ENCODE measurements at places on chromosomes 3 and 15.

DNA sequence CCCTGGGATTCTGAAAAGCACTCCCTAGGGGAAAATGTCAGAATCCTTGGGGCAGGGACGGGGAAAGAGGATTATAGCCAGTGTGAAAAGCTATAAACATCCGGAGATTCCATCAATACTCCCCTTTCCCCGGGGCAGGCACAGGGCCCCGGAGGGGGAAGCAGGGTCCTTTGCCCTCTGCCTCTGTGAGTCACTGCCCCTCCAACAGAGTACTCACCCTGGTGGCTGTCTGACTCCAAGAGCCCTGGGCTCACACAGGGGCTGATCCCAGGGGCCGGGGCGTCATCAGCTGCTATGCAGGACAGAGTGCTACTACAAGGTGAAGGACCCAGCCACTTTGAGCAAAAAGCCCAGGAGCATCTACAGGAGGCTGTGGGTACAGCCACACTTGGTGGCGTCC is 133.0 kb upstream of the PRR20G start:
- DNase-seq: no peak

DNA sequence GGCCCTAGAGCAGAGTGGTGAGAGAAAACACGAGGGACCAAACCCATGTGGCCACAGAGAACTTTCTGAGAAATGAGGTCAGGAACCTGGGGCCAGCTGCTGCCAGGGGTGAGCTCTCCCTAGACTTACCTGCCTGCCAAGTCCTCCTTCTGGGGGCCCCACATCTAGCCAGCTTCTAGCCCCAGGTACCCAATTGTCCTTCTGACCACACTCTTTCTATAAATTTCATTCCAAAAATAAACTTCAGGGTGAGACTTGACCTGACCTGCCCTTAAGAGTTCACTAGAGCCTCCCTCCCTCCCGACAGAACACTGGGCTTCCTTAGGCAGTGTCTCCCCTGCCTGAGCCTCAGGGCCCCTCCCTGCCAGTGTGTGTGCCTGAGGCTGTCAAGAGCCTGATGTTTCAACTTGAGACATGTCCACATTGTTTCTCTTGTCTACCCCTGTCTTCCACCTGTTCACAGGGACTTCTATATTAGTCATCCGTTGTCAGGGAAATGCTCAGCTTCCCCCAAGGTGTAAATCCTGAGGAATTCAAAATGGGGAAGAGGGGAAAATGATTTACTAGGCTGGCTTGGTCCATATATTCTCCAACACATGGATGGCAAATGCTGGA is 312.8 kb upstream of the TLE3 start:
- DNase-seq: no peak

DNA sequence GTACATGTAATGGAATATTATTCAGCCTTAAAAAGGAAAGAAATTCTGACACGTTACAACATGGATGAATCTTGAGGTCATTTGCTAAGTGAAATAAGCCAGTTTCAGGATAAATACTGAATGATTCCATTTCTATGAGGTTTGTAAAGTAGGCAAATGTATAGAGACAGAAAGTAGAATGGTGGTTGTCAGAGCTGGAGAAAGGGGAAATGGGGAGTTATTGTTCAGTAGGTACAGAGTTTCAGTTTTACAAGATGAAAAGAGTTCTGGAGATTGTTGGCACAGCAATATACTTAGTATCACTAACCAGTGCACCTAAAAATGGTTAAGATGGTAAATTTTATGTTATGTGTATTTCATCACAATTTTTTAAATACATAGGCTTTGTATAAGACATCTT is 60.6 kb downstream of the USP8 start:
- no peak for DNase-seq

DNA sequence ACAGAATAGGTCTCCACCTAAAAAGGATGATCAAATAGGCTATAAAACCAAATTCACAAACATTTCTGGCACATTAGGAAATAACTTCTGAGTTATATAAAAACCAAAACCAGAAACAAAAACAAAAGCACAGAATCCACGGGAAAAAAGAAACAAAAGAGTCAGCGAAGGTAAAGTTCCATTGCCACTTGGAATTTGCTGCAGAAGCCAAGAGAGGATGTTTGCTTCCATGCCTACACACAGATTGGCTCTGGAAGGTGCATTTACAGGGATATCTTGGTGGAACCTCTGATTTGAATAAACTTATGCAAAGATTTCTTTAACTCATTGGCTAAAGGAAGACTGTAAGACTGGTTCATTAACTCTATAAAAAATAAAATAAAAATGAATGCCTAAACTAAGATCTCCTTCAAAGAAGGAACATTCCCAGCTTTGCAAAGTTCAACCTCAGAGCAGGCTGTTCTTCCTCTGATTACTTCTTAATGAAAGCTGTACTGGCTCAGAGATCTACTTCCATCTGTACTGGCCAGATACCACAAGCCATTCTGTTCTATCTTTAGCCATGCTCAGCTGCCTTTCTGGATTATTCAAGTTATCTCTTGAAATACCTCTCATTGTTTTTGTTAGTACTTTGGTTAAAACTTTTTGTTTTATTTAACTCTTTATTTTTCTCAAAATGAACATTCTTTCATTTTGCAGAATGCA is 537.5 kb upstream of the CCDC54 start:
- no peak for DNase-seq

DNA sequence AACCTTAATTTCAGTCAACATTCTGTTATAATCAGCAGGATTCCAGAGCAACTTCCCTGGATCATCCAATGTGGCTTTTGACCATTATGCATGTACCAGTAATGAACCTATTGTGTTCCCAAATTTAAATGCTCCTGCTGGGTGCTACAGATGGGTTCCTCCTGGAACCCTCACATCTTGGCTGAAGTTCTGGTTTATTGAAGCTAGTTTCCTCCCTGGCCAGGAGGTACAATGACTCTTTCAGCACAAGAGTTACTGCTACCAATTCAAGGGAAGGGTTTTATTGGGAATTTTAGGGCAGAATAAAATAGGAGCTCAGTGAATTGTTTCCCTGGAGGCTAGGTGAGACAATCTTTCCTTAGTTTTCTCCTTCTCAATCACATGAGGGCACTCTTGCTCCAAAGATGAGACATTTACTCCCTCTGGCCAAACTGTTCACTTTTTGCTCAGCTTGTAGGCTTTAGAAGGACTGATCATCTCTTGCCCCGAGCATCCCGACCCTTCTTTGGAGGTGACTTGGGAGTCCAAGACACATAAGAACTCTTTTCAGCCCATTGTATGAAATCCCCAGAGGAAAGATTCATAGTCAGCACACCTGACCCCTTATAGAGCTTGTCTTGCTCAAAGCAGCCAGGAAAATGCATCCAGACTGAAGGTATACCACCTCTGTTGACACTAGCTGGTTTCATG is 8.8 kb upstream of the NPHP3 start:
- peak; percentile 16 for DNase-seq

DNA sequence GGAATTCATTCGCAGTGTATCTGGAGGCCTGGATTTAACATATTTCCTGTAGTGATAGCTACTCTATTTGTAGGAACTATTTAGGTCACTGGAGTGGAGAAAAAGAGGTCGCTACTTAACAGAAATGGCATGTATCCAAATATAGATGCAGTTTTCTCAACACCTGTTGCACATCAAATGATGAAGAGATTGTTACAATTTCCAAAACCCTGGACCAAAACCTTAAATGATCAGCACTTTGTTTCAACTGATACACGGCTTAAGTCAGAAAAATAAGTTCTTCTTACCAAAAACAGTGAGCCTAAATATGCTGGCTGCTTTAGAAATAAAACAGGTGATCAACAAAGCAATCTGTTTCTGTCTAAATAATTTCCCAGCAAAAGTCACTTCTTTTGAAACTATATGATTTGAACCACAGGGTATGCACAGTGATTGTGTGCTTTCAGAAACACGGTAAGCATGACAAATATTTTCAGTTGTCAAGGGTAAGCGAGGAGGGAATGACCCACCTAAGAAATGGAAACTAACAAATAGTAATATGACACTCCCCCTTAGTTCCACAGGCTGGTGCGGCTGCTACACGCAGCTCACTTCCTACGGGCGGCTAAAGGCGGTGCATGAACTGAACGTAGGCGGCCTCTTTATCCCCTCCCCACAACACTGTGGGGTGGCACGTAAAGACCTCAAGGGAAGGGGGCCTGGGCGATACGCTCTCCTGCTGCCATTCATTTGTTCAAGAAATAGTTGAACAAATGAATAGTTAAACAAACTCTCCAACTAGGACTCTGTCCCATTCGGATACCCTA is 1.1 kb downstream of the EHD4 start:
- DNase-seq: no peak

DNA sequence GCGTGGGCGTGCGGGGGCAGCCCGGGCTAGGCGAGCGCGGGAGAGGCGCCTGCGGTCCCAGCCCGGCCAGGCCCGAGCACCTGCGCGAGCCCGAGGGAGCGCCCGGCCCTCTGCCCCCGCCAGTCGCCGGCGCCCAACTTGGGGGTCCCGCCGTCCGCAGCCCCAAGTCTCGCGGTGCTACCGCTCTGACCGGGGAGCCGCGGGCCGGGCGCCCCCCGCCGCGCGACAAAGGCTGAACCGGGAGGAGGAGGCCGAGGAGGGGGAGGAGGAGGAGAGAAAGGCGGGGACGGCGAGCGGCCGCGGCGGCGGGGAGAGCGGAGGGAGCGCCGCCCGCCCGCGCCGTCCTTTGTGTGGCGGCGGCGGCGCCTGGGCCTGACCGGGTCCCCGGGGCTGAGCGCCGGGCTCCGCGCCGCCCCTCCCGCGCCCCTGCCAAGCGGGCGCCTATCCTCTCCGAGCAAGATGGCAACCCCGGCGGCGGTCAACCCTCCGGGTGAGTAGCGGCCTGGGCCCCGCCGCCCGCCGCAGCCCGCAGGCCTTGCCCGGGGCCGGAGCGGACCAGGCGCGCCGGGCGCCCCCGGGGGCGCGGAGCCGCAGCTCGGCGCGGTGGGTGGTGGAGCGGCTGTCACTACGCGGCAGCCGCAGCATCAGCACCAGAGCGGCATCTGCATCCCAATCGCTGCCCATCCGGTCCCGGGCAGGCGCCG is at the start of gene ARNT2:
Gene ARNT2, plus strand, starts transcription at position 326 of the 704 bp plus-strand sequence. Its CDS starts 134 bp downstream, at position 460.
- DNase-seq: no peak

- DNase-seq: no peak
Measured at GRCh38 chr15:68778876-68779275, 41.8 kb downstream of the ANP32A start.

DNA sequence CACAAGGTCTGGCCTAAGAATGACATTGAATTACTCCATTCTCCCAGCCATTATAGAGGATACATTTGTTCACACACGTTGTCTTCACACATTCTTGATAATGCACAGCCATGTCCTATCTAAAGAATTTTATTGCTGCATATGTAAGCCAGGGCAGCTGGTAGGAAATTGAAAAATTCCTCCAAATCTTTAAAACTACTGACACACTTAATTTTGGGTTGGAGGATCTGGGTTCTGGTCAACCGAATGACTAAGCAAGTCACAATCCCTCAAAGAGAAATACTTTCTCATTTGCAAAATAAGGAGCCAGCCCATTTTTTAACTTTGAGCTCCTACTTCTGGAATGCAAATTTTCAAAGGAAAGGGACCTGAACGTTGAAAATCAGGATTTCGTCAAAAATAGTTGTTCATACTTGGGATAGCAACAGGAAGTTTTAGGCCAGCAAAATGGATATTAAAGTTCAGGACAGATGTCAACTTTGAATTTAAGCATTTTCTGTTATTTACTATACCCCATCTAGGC is 638.3 kb downstream of the NTRK3 start:
- no peak for DNase-seq

DNA sequence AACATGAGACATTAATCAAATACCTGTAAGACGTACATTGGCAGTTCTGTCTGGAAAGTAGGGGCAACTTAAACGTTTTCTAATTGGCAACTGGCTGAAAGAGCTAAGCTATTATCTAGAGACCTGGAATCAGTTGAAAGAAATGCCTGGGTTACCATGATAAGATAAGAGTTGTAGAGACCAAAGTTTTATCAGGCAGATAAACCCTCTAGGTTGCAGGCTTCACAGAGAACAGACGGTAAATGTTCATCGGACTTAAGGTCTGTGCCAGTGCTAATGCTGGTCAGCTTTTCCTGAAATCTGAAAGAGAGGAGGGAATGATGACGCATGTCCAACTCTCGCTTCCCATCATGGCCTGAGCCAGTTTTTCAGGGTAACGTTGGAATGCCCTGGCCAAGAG is 196.2 kb downstream of the ROBO2 start:
- no peak for DNase-seq

- no peak for DNase-seq
Measured at GRCh38 chr3:69389520-69390248, 3.8 kb upstream of the FRMD4B start.

- DNase-seq: no peak
Measured at GRCh38 chr3:94784274-94784673, 721.4 kb downstream of the NSUN3 start.

DNA sequence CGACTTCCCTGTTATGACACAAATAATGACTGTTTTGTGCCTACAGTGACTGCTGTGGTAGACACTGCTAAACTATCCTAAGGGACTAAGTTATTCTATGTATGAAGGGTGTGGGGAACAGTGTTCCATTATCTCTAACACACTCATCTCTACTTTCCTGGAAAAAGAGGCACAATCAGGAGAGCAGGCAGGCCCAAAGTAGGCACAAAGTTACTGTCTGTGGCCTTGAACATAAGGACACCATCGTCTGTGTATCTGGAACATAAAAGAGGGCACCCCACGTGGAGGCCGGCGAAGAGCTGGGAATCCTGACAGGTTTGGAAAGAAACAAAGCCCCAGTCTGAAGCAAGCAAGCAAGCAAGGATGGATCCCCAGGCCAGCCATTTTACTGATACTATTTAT is 1.5 kb downstream of the ABCC5 start:
- DNase-seq: no peak

- no peak for DNase-seq
Measured at GRCh38 chr3:188071636-188072035, 82.3 kb upstream of the LPP start.

Data from AG09309 (cell line).